Activated T-helper 2 cell treated with anti-CD3 and anti-CD28 coated beads, Interferon-gamma antibody, Interleukin-2, Interleukin-4, amounts not matched to agents 10 μg/mL and 5 μg/mL and 100 μg/mL, durations not matched to agents 14 hours and 24 hours and 36 hours (primary cell): ENCODE measurements at places on chromosomes 5 and 9. TPM values are rescaled to one million over a fixed set of nuclear protein-coding genes. Genes with fewer than 3 reads are reported as not detected.
A peak's percentile ranks its signal among the peaks of the same experiment; 100 is the strongest.

DNA sequence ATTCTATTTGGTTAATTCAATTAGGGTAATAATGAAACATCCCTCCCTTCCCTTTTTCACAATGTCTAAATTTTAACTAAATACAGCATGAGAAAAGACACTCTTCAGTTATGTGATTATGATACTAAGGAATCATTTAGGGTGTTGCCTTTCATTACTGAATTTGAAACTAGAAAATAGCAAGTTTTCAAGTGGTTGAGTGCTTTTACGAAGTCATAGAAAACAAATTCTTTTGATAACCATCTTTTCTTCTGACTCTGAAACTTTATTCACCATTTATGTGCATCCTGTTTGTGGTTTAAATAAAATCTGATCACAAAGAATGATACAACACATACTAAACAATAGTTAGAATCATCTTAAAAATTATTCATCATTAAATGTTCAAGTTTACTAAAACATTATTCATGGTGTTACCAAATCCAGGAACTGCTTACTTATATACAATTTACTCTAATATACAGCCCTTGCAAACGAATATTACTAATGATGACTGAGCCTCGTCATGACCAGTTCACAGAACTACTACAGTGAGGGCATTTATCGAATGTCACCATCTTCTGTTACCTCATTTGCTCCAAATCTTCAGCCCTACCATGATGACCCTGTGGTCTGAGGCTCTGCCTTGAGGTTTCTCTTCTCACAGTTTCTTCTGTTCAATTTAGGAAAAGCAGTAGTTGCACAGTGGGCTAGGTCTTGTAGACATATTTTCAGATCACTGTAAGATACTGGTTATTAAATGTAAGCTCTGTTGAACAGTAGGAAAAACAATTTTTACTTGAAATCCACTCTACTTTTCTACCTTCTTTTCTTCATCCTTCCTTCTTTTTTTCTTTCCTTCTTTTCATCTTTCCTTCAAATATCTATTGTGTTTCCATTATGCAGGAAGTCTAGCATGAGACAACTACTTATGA lies 18.3 kb upstream of the IL9 start:
- peak; percentile 14 for DNase-seq

DNA sequence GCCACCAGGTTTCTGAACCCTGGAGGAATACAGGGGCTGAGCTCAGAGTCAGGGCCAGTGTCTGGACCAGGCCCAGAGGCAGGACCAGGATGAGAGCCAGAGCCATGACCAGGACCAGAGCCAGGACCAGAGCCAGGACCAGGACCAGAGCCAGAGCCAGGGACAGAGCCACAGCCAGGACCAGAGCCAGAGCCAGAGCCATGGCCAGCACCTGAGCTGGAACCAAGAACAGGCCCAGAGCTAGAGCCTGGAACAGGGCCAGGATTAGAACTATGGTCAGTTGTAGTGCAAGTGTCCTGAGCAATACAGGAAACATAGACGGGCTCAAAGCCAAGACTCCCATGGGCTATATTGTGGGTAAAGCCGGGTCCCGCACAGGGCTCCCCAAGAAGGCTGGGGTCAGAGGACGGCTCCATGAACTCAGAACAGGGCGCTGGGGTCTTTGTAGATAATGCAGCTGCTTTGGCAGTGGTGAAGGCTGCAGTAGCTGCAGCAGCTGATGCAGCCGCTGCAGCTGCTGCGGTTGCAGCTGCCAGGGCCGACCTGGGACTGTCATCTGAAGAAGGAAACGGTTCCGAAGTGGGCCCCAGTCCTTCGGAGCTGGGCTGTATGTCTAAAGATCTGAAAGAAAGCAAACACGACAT lies 559 bp downstream of the SPAG8 start:
- DNase-seq, result no peak

DNA sequence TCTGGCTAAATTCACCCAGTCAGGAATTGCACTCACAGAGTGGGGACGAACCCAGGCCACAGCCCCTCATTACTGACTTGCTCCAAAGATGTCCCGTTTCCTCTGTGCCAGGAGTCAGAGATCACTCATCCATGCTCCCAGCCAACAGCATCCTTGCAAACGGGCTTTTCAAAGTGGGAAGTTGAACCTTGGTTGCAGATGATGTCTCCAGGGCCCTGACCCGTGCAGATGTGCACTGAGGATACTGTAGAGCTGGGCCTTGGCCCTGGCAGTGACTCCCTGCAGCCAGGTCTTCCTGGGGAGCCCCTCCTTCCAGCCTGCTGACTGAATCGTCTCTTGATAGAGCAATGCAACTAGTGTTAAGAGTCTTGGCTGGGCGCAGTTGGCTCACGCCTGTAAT lies 22.3 kb downstream of the TCF7 start:
- DNase-seq, result no peak

- no peak for DNase-seq
Observed at GRCh38 chr5:74541381-74541781, 99.1 kb downstream of the ENC1 start.

GRCh38 chr5:160824301-160825001 lies 27.6 kb downstream of the ATP10B start:
- DNase-seq, result no peak

GRCh38 chr5:38808666-38809343 lies 37.0 kb upstream of the OSMR start:
- no peak for DNase-seq

DNA sequence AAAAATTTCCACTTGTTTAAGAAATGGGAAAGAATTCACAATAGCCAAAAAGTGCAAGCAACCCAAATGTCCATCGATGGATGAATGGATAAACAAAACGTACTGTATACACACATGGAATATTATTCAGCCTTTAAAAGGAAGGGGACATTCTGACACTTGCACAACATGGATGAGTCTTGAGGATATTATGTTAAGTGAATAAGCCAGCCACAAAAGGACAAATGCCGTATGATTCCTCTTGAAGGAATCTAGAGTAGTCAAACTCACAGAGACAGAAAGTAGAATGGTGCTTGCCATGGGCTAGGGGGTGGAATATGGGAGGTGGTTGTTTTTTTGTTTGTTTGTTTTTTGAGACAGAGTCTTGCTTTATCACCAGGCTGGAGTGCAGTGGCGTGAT lies 3.8 kb upstream of the ATP6V0E1 start:
- no peak for DNase-seq

DNA sequence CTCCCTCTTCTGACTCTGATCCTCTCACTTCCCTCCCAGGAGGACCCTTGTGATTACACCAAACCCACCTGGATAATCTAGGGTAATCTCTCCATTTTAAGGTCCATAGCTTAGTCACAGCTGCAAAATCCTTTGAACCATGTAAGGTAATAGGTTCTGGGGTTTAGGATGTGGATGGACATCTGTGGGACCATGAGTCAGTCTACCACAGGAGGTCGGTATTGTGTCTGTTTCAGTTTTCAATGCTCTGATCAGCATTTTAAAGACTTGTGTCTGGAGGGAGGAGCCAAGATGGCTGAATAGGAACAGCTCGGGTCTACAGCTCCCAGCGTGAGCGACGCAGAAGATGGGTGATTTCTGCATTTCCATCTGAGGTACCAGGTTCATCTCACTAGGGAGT lies 112.6 kb downstream of the CAVIN4 start:
- DNase-seq, result no peak

- peak; percentile 22 for DNase-seq
Observed at GRCh38 chr5:17189381-17190036, 27.9 kb upstream of the BASP1 start.

DNA sequence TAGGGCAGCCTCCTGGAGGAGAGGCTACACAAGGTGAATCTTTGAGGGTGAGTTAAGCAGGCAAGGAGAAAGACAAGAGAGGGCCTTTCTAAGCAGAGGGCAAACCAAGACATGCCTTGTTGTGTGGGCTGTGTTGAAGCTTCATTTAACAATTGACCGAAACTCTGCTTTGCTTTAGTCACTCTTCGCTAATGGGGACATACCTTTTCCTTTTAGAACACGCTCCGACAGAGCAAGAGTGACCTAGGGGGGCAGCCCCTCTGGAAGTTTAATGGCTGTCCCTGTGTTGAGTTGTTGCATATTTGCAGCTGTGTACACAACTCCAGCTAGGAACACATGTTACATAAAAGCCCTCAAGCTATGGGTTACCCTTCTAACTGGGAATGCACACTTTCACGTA lies 218.1 kb upstream of the WWC1 start:
- no peak for DNase-seq

- no peak for DNase-seq
Observed at GRCh38 chr5:168883991-168884390, 304.8 kb upstream of the PANK3 start.

DNA sequence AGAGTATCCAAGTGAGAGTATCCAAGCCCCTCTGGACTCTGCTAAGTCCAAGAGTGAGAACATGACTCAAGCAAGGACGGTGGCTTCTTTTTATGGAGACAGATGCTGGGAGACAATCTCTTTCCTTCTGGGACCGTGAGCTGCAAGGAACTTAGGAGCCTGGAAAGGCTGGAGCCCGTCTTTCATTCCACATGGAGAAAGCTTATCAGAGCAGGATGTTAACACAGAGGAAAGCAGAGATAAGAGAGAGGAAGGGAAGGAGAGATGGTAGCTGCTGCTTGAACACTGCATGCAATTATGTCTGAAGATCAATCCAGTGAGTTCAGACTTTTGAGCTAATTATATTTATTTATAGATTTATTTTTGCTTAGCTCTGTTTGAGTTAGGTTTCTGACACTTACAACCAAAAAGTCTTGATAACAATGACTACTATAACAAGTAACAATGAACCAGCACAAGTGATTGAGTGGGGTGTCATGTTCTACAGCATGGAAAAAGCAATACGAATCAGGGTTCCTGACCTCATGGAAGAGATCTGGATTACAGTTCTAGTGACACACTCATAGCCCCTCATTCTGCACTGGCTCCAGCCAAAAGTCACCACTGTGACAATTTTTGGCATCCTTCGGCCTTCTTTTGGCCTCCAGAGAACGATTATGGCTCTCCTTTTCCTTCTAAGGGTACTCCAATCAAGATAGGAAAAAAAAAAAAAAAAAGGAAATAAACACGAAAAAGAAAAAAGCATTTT lies 71.5 kb downstream of the PRLR start:
- no peak for DNase-seq

DNA sequence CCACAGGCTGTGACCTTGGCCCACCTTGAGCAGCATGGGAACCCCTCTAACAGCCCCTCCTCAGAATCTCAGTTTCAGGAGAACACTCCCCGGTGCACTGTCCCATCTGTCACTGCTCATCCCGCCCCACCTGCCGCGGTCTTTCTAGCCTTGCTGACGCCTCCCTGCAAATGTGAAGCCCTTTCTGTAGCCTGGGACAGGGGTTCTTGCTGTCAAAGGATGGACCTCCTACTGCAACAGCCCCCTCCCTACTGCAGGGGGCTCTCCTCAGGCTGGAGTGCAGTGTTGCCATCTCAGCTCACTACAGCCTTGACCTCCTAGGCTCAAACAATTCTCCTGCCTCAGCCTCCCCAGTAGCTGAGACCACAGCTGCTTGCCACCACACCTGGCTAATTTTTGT lies 20.0 kb downstream of the OR2V1 start:
- no peak for DNase-seq

DNA sequence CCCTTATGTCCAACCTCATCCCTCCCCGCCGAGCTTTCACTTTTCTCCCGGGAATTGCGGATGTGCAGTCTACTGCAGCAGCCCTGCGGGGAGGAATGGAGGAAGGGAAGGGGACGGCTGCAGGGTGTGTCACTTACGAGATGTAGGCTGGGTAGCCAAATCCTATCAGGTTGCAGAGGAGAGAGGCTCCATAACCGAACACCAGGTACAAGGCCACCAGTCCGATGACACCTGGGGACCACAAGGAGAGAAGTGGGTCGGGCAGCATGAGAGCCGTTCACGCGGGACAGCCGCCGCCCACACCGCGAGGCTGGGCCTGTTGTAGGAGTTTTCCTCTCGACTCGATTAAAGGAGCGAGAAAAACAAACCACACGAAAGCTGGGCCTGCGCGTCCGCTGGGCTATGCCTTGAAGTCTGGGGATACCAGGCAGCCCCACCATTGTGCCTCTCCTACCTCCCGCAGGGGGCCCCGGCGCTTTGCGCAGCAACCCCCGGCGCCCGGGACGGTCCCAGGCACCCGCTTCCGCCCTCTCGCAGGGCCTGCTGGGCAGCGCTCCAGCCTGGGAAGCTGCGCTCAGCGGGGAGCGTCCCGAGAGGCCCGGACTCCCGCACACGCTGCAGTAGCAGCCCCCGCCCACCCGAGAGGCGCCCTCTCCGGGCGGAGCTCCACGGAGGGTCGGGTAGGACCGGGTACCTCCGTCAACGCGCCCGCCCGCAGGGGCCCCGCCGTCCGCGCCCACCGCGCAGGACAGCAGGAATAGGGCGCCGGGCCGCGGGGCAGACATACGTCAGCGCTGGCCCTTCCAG lies 798 bp downstream of the REEP5 start:
- peak; percentile 42 for DNase-seq

DNA sequence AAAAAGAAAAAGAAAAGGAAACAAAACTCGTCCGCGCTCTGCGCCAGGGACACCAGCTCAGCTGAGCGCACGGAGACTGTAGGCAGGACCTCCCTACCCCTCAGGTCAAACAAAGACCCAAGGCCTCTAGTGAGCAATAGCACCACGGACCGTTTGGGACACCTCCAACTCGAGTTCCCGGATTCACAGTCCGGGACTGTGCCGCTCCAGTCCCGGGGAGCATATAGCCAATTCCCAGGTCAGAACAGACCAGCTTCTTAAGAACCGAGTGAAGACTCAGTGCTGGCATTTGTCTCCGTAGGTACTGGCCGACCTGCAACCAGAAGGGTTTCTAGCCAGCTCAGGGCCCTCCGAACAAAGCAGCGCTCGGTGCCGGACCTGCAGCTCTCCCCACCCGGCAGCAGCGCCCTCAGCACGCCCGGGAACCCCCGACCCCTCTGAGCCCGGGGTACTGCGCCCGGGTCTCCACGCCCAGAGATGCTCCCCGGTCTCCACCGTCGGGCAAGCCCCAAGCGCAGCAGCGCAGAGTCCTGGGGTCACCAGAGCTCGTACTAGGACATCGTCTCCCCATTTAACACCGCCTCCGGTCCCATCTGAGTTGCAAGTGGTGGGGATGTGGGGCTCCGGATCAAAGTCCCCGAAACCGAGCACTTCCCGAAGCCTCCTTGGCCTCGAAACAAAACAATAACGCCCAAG lies 591 bp downstream of the ABCA1 start:
- peak; percentile 10 for DNase-seq

DNA sequence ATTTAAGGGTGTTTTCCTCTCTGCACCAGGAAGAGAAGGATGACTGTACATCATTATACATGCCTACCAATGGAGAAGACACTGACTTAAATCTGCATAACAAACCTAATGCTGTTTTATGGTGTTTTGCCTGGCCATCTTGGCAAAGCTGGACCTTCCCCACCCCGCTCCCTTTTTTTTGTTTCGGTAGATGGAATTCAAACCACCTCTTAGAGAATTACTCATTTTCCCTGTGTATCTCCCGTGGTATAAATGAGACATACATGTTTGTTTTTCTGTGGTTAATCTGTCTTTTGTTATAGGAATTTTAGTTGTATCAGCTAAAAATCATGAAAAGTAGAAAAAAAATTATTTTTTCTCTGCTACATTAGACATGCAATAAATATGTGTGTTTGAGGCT lies 28.8 kb downstream of the IL12B start:
- DNase-seq, result no peak

GRCh38 chr5:35745660-35746059 lies 111.0 kb upstream of the IL7R start:
- DNase-seq, result no peak

The C5orf52 gene
- 0.30 TPM in 1 of 2 replicates, not detected in the other for total RNA-seq

The SPINK13 gene
- total RNA-seq, result not detected in 2 replicates

The HTR1A gene
- not detected in 2 replicates for total RNA-seq

The PAEP gene
- not detected in 2 replicates for total RNA-seq

The MACIR gene
- 12.3 TPM in 2 replicates for total RNA-seq

The PTPA gene
- total RNA-seq, result 106 and 112 TPM in 2 replicates

The SAXO1 gene
- not detected in 2 replicates for total RNA-seq

The ADAMTS13 gene
- total RNA-seq, result 1.5 and 1.6 TPM in 2 replicates

The ARHGEF28 gene
- 0.05 and 0.11 TPM in 2 replicates for total RNA-seq

The MRRF gene
- 57.0 and 58.8 TPM in 2 replicates for total RNA-seq

The PCDHGA9 gene
- total RNA-seq, result 0.23 and 0.32 TPM in 2 replicates

The STPG3 gene
- total RNA-seq, result 0.48 TPM in 2 replicates

The ZBED3 gene
- 0.48 and 0.60 TPM in 2 replicates for total RNA-seq
